Hematopoietic multipotent progenitor cell (in vitro differentiated cells): ENCODE measurements at places on chromosomes 16 and 17. TPM values are rescaled to one million over a fixed set of nuclear protein-coding genes. Genes with fewer than 3 reads are reported as not detected.

The PHOSPHO1 gene
- under 0.01 TPM for total RNA-seq

The TMC6 gene
- 111 TPM for total RNA-seq

The CIAO3 gene
- 72.2 TPM for total RNA-seq

The AOC2 gene
- 1.3 TPM for total RNA-seq

The APOBR gene
- total RNA-seq, result 2.7 TPM

The CMTM2 gene
- 0.54 TPM for total RNA-seq

The OGFOD1 gene
- 15.6 TPM for total RNA-seq

The KRT40 gene
- not detected for total RNA-seq

The HASPIN gene
- 1.9 TPM for total RNA-seq

The FOXC2 gene
- total RNA-seq, result not detected

The NEUROD2 gene
- not detected for total RNA-seq
